Stimulated activated CD8-positive, alpha-beta memory T cell treated with anti-CD3 and anti-CD28 coated beads, Interleukin-4, amount 100 ng/mL, for 24 hours (primary cell): ENCODE measurements at places on chromosomes 16 and 17.

- no peak for DNase-seq
These were observed 662.5 kb upstream of the SALL1 start for GRCh38 chr16:51813609-51814008.

DNA sequence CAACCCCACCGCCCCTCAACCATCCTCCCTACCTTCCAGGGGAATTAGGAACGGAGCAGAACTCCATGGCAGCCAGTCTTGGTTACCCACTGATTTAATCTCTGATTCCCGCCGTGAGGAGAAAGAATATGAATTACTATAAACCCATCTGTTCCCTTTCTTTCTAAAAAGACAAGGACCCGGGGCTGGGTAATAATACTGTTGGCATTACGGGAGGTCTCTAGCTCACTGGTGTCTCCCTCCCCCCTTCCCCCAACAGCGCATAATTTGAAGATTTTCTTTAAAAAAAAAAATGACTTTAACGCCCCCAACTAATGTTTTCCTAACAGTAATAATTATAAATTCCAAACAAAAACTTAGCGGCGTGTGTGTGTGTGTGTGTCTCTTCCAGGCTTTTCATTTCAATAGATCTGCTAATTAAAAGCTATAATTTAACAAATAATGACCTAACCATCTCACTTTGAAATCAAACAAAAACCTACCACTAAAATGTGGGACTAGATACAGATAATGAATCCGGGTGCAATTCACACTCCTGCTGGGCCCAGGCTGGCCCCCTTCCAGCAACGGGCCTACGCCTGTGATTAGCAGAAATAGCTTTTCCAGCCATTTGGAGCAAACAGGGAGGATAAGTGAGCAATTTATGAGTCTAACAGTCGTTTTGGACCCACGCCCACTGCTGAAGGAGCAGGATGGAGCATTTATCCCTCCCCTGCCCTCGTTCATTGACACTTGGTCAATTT, 18.2 kb upstream of the BHLHA9 start:
- no peak for DNase-seq

DNA sequence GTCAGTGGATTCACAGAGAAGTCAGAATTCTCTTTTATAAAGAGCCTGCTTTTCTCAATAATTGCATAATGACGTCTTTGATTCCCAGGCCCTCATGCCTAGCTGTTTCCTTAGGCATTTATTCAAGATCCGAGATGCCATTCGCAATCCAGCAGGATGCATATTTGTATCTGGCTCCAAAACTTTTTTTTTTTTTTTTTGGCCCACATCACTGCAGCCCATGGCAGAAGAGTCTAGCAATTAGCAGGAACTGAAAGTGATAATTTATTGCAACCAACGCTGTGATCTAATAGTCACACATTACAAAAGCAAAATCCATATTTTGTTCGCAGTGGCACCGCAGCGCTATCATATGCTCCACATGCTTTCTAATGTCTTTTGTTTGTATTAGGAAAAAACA, 503.4 kb downstream of the MAF start:
- no peak for DNase-seq

GRCh38 chr16:11493531-11493929, 93.2 kb downstream of the LITAF start:
- no peak for DNase-seq

DNA sequence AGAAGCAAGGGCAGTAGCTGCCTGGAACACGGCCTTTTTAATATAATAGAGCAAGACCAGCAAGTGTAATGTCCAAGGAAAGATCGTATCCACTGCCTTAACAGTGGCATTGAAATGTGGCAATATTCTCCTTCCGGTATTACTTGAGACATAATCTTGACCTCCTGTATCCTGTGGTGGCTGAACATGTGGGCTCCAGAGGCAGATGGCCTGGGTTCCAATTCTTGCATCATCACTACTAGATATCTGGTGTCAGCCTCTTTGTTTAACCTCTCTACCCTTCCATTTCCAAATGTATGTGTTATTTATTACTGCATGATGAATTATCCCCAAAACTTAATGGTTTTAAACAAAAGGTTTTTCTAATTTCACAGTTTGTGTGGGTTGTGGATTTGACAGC, 3.5 kb upstream of the CDYL2 start:
- DNase-seq = no peak
